Stimulated activated CD4-positive, alpha-beta T cell treated with anti-CD3 and anti-CD28 coated beads, Interleukin-4, amount 100 ng/mL, for 4 hours (primary cell): ENCODE measurements at places on chromosomes 5 and 9.

- DNase-seq = no peak
These were observed 387.0 kb upstream of the RFX3 start for GRCh38 chr9:3912817-3913216.

- no peak for DNase-seq
These were observed 8.1 kb upstream of the ZNF354A start for GRCh38 chr5:178738520-178738919.

GRCh38 chr5:166499447-166500240, 1791.8 kb upstream of the WWC1 start:
- DNase-seq = no peak

DNA sequence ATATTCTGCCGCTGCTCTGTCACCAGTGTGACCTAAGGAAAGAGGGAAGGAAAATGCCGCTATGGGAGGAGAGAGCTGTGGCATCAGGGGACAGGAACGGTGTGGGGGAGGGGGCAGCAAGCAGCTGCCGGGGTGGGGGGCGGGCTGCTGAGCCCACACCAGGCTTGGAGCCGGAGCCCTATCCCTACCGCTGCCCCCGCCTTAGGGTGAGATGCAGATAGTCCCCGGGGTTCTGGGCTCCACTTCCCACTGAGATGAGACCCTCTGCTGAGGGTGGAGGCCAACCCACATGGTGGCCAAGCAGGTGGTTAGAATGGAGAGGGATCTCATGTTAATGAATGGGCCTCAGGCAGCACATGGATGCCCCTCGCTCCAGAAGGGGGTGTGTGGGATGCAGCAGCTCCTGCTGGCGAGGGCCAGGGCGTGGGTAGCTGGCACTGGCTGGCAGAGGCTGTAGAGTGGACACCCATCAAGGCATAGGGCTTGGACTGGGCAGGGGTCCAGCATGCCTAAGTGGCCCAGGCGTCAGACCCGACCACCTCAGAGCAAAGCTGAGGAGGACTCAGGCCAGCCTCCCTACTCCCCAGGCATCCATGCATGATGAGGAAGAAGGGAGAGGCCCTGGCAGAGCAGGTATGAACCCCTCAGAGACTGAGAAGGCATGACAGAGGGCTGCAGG, 131.5 kb downstream of the ZNF354C start:
- no peak for DNase-seq

DNA sequence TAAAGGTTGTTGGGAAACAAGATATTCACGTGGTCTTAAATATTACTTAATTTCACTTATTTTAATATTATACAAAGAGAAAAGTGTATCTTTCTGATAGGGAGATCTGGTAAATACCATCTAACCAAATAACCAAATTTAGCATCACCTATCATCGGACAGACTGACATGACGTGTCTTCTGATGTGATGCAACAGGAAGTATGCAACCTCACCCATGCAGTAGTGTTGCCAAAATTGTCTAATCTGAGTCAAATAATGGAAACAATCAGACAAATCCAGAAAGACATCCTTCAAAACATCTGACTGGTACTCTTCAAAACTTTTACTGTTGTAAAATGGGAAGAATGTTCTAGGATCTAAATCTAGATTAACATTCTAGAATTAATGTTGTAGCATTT, 148.0 kb downstream of the FGF1 start:
- DNase-seq = peak; percentile 20

- no peak for DNase-seq
These were observed 129.3 kb downstream of the GRIA1 start for GRCh38 chr5:153619771-153620170.

- DNase-seq = no peak
These were observed 5.1 kb downstream of the SPINK1 start for GRCh38 chr5:147826361-147826760.

DNA sequence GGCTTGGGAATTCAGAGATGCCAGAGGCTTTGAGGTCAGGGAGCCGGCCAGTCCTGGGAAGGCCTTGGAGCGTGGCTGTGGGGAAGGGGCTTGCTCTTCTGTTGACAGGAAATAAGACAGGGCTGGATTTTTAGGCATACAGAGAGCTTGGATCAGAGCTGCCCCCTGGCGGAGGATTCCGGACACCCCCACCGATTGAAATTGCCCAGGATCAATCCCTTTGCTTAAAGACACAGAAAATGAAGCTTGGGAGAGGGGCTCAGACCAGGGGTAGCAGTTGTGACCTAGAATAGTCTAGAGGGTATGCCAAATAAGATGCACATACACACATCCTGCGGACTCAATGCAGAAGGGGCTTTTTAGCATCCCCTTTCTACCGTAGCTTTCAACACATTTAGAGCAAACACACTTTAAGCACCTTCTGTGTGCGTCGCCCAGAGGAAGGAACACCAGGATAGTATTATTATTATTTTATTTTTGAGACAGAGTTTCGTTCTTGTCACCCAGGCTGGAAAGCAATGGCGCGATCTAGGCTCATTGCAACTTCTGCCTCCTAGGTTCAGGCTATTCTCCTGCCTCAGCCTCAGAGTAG, 1.7 kb upstream of the NTMT1 start:
- peak; percentile 52 for DNase-seq

DNA sequence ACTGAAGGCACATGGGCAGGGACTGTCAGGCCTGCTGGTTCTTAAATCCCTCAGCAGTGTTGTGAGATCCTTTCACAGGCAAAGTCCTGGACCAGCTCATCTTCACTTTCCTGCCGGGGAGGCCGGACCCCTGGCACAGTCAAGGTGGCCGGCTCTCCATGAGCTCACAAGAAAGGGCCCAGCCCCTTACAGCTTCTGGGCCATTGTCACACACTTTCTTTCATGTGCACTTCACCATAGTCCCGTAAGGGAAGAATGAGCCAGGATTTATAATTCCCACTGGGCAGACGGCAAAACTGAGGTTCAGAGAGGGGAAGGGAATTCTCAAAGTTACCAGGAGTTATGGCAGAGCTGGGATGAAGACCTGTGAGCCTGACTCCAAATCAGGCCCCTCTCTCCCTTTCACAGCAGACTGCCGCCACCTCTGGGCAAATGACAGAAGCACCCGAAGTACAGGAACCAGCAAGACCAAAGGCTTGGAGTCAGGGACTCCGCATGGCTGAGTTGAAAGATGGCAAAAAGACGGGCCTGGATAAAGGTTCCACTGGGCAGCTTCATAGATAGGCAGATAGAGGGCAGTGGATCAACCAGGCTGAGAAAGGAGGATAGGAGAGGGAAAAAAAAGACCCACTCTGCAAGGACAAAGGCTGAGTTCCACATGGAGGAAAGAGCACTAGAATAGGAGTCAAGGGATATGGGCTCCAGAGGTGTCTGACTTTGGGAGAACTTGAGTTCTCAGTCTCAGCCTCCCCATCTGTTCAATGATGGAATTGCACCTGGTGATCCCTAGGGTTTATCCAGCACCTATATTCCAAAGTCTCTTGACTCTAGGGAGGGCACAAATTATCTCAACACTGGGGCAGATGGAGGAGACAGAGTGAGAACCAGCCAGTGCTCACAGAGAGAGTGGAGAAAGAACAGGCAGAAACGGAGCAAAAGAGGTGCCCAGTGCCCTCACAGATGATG, 128.7 kb downstream of the PAX5 start:
- DNase-seq = no peak

- DNase-seq = no peak
These were observed 59.6 kb downstream of the NEURL1B start for GRCh38 chr5:172700365-172701290.

DNA sequence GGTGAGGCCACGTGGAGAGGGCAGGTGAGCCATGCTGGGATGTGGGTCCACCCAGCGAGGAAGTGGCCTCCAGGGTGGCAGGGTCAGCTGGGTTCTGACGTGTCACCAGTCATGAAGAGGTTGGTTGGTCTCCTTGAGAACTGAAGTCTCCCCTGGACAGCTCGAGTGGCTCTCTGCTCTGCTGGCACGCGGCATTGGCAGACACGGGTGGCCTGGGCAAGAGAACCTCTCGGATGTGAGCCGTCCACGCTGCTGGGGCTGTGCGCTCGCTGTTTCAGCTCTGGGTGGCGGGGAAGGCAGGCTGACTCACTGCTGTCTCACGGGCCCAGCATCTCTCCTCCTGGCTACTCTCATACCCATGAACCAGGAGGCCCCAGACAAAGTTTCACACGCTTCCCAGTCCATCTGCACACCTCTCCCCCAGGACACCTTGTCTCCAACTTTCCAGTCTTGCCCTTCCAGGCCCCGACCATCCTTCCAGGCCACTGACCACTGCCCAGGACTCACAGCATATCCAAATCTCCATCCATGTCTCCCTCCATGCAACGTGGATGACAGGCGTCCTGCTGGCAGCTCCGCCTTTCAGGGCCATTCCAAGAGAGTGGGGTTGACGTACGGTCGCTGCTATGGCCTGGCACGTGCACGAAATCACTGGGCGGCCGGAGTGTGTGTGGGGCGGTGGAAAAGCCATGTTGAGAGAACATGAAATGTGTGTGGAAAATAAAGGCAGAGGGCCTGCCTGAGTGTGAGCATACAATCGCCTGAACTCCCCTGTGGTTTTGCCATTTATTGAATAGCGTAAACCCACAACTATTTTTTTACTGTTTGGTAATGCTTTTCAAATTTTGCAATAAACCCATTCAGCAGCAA, 145.0 kb upstream of the COL5A1 start:
- no peak for DNase-seq

GRCh38 chr5:134403951-134404350, 7.7 kb downstream of the CDKN2AIPNL start:
- DNase-seq = no peak

GRCh38 chr5:142846406-142846805, 76.2 kb downstream of the ARHGAP26 start:
- DNase-seq = no peak

GRCh38 chr9:134597957-134598883, 43.4 kb upstream of the COL5A1 start:
- no peak for DNase-seq

GRCh38 chr5:151646334-151646733, 40.4 kb downstream of the SPARC start:
- no peak for DNase-seq

DNA sequence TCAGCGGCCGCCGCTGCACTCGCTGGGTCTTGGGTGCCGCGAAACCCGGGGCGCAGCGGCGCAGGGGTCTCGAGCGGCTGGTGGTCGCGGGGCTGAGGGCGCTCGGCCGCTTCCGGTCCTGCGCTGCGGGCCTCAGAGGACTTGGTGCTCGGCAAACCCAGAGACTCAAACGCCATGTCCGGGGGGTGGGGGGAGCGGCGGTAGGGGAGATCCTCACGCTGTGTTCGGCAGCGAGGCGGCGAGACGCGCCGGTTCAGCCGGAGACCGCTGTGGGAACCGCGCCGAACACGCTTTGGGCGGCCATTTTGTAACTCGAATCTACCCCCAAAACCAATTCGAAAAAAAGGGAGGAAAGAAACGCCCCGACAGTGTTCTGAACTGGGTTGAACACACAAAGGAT, 317.5 kb upstream of the CDH18 start:
- no peak for DNase-seq

GRCh38 chr5:147479444-147479843, 30.4 kb downstream of the DPYSL3 start:
- DNase-seq = no peak

DNA sequence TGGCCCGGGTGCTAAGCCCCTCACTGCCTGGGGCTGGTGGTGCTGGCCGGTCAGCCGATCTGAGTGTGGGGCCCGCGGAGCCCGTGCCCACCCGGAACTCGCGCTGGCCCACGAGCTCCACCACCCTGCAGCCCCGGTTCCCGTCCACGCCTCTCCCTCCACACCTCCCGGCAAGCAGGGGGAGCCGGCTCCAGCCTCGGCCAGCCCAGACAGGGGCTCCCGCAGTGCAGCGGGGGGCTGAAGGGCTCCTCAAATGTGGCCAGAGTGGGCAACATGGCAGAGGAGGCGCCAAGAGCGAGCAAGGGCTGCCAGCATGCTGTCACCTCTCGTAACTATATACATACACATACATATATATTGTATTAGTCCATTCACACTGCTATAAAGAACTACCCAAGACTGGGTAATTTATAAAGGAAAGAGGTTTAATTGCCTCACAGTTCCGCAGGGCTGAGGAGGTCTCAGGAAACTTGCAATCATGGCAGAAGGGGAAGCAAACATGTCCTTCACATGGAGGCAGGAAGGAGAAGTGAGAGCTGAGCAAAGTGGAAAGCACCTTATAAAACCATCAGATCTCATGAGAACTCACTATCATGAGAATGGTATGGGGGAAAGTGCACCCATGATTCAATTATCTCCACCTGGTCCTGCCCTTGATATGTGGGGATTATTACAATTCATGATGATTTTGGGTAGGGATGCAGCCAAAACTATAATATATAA, 56.8 kb downstream of the LIX1 start:
- no peak for DNase-seq

GRCh38 chr5:145495741-145496140, 339.4 kb downstream of the PRELID2 start:
- DNase-seq = no peak

- no peak for DNase-seq
These were observed 16.4 kb upstream of the ZNF474 start for GRCh38 chr5:122112733-122113558.

DNA sequence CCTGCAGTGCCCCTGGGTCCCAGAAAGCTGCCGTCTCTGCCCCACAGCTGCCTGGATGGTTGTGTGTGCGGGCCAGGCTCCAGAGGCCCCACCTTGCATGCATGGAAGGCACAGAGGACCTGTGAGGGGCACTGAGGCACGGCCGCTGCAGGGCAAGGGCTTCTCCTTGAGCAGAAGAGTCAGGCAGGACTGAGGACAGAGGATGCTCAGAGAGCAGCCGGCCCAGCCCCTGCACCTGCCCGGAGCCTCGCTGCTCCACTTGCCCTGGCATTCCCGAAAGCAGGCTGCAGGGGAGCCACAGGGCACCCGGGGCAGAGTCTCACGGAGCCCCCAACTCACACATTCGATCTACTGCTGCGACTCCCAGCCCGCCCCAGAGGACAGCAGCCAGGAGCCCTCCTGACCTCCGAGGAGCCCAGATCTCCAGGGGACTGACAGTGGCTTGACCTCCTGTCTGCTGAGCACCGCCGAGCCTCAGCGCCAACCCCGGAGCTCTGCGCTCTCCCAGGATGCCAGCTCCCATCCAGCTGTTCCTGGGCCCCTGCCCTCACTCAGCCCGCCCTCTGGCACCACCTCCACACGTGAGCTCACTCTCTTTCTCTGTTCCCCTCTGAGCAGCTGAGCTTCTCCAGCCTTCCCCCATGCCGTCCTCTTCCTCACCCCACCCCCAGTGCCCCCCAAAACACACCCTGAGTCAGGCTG, 95.0 kb downstream of the KCNT1 start:
- no peak for DNase-seq

DNA sequence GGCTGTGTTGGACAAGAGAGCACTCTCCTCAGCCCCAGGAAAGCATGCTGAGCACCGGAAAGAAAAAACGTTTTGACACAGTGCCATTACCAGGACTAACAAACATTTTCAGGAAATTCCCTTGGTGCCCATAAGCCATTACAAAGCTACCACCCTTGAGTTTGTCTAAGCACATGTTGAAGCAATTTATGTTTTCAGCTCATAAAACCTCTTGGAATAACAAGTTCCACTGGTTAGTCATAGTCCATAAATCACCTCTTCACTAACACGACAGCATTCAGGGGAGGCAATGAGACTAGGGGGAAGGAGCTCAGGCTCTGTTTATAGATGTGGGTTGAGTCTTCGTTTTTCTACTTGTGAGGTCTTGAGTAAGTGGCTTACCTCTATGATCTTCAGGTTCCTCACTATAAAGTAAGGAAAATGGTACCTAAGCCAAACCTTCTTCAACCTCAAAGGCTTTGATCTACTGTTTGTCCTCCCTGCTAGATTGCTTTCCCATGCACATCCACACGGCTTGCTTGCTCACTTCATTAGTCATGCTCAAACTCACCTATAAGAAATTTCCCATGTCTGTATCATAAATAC, 65.4 kb downstream of the DRD1 start:
- no peak for DNase-seq

GRCh38 chr5:119512277-119512676, 60.0 kb downstream of the HSD17B4 start:
- no peak for DNase-seq

- no peak for DNase-seq
These were observed 399.3 kb downstream of the ZSWIM6 start for GRCh38 chr5:61731267-61731945.
